ENCODE measurements at places on chromosomes 5 and 9.

GRCh38 chr5:176526462-176526861 is 10.7 kb downstream of the RNF44 start:
- no peak for DNase-seq

DNA sequence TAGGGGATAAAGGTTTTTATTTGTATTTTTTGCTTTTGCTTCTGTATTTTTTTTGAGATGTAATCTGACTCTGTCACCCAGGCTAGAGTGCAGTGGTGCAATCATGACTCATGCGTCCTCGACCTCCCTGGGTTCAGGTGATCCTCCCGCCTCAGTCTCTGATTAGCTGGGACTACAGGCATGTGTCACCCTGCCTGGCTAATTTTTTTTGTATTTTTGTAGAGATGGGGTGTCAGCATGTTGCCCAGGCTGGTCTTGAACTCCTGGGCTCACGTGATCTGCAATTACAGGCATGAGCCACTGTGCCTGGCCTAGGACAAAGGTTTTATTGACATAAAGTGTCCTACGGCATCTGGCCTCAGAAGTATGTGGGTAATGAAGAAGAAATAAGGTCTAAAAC is 297.1 kb upstream of the C9orf72 start:
- no peak for DNase-seq

GRCh38 chr5:151742870-151743294 is 15.5 kb downstream of the ATOX1 start:
- DNase-seq, result no peak

GRCh38 chr5:100584069-100584468 is 48.9 kb downstream of the FAM174A start:
- no peak for DNase-seq

GRCh38 chr5:35035271-35035670 is 12.5 kb downstream of the AGXT2 start:
- no peak for DNase-seq

DNA sequence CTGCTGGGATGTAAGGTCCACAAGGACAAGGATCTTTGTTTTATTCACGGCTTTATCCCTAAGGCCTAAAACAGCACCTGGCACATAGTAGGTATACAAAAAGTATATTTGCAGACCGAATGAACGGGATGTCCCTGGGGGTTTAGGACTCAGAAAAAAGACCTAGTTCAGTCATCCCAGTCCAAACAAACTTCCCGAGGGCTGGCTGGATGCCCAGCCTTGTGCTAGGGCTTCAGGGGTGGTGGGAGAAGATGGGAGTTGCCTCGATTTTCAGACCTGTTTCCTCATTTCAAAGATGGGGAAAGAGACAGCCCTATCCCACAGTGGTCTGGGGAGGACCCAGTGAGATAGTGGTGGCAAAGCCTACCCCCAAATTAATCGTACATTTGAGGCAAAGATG is 3.0 kb upstream of the PROB1 start:
- no peak for DNase-seq

- no peak for DNase-seq
These were observed 14.4 kb upstream of the CCDC69 start for GRCh38 chr5:151238303-151238741.

- DNase-seq, result no peak
These were observed 5.9 kb downstream of the TRPM3 start for GRCh38 chr9:71115448-71115975.

DNA sequence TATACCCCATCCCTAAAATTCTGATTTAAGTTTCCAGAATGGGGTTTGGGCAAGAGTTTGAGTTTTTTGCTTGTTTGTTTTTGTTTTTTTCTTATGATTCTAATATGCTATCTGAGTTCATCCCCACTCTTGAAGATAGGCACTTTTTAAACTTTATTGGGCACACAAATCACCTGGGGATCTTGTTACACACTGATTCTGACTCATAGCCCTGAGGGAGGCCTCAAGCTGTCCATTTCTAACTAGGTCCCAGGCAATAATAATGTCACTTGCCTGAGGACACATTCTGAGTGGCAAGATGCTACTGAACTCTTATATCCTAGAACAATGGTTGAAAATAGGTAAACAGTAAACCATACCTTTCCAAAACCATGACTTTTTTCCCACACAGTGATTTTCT is 22.8 kb upstream of the ABLIM3 start:
- DNase-seq, result no peak

- peak; percentile 7 for DNase-seq
These were observed 59.2 kb upstream of the CLINT1 start for GRCh38 chr5:157917899-157918809.

DNA sequence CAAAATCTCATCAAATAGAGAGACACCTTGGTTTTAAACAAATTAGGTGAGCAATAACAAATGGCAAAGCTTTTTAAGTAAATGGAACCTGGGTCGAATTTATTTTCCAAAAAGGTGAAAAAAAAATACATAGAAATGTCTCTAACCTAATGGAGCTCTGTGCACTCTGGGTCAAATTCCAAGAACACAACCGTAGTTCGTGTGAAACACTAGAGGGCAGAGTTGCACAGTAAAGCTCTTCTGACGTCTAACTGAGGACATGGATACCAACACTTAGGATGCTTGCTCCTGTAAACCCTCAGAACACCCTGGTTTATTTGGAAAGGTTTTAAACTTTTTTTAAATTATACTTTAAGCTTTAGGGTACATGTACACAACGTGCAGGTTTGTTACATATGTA is 18.9 kb downstream of the MARCHF11 start:
- no peak for DNase-seq

DNA sequence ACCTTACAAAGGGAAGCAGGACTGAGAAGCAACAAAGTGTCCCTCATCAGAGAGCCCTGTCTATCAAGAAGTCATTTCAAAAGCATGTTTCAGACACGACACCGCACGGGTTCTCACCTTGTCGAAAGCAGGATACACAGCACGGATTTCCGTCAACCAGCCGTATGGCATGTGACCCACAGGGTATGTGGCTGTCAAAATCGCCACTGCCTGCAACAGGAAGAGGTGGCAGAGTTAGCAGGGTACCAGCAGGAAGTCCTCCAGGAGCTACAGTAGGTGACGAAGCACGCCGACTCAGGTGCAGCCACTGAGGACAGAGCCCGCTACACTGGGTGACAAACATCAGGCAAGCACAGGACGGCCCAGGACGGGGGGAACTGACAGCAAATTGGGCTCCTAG is 81.2 kb downstream of the OTULIN start:
- DNase-seq, result peak; percentile 8

DNA sequence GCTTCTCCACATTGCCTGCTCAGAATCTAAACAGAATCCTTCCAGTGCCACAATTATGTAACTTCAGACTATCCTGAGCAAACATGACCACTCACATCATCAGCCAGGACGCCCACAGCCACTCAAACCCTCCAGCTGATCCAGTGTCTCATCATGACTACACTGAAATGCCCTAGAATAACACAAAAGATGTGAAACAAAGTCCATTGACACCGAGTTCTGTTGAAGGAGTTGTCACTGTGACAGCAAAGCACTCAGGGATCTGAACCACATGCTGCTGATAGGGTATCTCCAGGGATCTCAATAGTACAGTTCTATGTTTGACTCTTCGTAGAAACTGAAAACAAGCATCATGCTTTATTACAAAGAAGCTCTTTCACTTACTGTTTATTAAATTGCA is 150.2 kb downstream of the GABBR2 start:
- no peak for DNase-seq

GRCh38 chr9:126631254-126631653 is 17.5 kb downstream of the LMX1B start:
- DNase-seq, result no peak

GRCh38 chr5:159774476-159775031 is 141.7 kb upstream of the ADRA1B start:
- no peak for DNase-seq

DNA sequence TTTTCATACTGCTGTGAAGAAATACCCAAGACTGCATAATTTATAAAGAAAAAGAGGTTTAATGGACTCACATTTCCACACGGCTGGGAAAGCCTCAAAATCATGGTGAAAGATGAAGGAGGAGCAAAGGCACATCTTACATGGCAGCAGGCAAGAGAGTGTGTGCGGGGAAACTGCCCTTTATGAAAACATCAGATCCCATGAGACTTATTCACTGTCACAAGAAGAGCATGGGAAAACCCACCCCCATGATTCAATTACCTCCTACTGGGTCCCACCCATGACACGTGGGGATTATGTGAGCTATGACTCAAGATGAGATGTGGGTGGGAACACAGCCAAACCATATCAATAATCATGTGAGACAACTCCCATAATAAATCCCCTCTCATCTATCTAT is 8.7 kb downstream of the TTC39B start:
- DNase-seq, result no peak

DNA sequence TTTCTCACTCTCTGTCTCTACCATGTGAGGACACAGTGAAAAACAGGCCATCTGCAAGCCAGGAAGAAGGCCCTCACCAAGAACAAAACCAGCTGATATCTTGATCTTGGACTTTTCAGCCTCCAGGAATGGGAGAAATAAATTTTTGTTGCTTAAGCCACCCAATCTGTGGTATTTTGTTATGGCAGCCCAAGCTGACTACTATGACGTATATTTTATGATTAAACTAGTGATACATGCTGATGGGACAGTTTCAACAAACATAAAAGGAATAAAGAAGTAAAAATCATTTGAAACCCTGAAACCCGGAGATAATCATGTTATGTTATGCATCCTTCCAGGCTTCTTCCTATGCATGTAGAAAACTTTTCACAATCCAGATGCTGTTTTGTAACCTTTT is 71.5 kb upstream of the ERBIN start:
- DNase-seq, result no peak

DNA sequence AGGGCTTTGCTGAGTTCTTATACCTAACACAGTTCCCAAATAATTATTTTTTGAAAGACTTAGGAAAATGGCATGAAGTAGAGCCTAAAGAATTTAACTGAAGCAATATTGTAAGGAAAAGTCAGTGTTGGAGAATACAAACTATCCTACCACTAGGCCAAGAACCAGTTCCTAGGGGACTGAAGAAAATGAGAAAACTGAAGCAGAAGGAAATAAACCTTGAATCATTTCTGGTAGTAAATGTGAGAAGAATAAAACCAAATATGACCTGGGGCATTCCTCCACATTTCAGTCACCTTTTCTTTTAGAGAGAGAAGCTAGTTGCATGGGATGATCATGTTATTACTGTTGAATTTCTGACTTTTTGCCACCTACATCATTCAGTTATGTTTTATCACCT is 1393.9 kb upstream of the C9orf72 start:
- DNase-seq, result no peak

- DNase-seq, result no peak
These were observed 38.4 kb downstream of the RCL1 start for GRCh38 chr9:4831119-4831518.

DNA sequence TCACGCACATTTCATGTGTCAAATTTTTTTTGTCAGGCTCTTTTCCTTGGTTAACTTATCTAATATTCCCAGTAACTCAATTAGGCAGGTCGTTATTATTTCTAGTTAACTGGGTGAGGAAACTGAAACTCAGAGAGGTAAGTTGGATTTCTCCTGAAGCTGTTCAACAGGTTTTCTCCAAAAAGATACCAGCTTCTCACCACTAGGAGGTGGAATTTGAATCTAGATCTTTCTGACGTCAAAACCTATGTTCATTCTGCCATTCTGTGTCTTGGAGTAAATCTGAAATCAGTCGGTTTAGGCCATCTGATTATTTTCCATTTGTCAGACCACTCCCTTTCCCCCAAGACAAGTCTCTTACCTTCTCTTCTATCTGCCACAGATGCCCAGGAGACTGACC is 572.9 kb downstream of the ACTL7B start:
- no peak for DNase-seq

GRCh38 chr9:94699715-94700373 is 26.7 kb upstream of the AOPEP start:
- DNase-seq, result no peak

- DNase-seq, result no peak
These were observed 21.2 kb downstream of the FYB1 start for GRCh38 chr5:39198127-39198526.

GRCh38 chr5:57429513-57430120 is 53.0 kb downstream of the ACTBL2 start:
- no peak for DNase-seq

DNA sequence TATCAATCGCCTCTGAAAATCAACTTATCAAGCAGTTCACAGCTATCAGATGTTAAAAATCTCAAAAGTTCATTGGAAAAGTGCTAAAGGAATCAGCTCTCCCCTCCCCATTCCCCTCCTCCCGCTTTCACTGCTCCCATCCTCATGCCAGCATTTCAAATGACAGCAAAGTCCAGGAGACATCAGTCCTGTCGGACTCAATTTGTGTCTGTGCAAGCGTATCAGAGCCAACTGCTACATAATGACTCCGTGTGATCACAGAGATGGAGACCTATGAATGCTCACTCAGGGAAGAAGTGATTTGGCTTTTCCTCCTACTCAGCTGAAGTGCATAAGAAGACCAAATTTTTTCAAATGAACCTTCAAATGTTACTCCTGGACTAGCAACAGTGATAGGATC is 937.2 kb upstream of the DMAC1 start:
- DNase-seq, result no peak

GRCh38 chr9:15227491-15227890 is 79.5 kb downstream of the TTC39B start:
- DNase-seq, result no peak
